ENCODE measurements at places on chromosomes 3 and 15. TPM values are rescaled to one million over a fixed set of nuclear protein-coding genes. Genes with fewer than 3 reads are reported as not detected.
A peak's percentile ranks its signal among the peaks of the same experiment; 100 is the strongest.

DNA sequence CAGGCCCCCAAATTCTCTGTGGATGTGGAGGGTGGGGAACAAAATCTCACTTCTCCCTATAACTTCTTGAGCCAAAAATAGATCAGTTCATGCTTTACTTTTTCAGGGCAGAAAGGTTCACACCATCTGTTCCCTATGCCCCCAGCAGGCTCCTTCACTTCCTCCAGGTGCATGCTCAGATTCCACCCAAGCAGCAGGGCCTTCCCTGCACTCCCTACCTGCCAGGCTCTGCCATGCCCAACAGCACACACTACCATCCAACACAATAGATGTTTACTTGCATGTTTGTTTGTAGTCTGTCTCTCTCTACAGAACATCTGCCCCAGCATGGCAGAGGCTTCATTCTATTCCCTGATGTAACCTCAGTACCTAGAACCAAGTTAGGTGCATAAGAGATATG lies 43.3 kb downstream of the GABRB3 start:
- DNase-seq: no peak

Gene LRRC15
- not detected for total RNA-seq

DNA sequence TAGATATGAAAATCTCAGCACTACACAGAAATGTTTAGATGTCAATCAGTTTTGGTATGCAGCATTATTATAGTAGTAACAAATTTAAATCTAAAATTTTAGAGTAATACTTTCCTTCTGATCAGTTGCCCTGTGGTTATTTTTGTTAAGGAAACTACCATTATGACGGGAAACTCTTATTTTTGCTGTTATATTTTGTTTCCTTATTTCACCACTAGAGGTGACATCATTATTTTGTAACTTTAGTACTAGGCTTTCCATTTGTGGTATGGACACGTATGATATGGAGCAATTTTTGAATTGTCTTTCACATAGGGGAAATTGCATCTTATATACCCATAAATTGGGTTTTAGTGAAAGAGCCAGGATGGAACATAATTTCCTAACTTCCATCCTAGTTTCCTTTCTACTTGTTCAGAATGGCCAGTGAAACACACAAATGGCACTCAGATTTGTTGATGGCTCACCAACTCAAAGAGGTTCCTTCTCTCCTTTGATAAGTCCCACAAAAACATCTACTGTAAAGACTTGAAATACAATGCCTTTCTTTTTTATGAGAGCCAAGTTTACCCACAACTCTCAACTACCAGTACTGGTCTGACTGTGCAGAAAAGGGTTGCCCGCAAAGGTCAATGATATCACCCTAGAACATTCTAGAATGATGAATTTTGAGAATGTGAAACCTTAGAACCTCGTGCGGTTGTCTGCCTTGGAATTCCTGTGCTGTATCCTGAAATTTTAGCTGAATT lies 19.4 kb upstream of the PPP4R2 start:
- no peak for DNase-seq

- DNase-seq: peak; percentile 92
Measured at GRCh38 chr15:98548139-98548971, 100.0 kb upstream of the IGF1R start.

- DNase-seq: no peak
Measured at GRCh38 chr3:121531269-121531668, 14.5 kb downstream of the POLQ start.

Gene DPPA2
- 9.3 TPM for total RNA-seq

- DNase-seq: no peak
Measured at GRCh38 chr3:11410564-11410963, 138.4 kb downstream of the ATG7 start.

Gene IP6K2
- 94.1 TPM for total RNA-seq

GRCh38 chr3:187719628-187720336 lies 17.4 kb upstream of the RTP2 start:
- DNase-seq: no peak

GRCh38 chr15:88190232-88190631 lies 66.3 kb downstream of the NTRK3 start:
- no peak for DNase-seq

Gene SERPINI2
- total RNA-seq: 2.5 TPM

- peak; percentile 79 for DNase-seq
Measured at GRCh38 chr3:195001961-195002861, 268.7 kb downstream of the XXYLT1 start.

DNA sequence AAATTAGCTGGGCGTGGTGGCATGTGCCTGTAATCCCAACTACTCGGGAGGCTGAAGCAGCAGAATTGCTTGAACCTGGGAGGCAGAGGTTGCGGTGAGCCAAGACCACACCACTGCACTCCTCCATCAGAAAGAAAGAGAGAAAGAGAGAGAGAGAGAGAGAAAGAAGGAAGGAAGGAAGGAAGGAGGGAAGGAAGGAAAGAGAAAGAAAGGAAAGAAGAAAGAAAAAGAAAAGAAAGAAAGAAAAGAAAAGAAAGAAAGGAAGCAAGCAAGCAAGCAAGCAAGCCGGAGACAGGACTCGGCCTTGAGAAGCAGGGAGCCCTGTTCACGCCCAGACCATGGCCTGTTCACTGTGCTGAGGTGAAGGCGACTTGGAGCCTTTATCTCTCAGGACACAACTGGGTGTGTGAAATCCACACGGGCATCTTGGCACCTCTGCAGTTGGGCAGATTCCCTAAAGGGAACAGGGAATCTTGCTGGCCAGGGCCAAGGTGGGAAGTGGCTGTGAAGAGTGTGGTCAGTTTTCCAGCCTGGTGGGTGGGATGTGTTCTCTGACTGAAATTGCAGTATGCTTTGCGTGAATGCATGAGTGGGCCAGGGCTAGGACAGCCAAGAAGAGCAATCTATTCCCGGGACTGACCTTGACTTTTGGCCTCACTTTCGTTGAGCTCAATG lies 90.3 kb downstream of the CORO2B start:
- DNase-seq: no peak

DNA sequence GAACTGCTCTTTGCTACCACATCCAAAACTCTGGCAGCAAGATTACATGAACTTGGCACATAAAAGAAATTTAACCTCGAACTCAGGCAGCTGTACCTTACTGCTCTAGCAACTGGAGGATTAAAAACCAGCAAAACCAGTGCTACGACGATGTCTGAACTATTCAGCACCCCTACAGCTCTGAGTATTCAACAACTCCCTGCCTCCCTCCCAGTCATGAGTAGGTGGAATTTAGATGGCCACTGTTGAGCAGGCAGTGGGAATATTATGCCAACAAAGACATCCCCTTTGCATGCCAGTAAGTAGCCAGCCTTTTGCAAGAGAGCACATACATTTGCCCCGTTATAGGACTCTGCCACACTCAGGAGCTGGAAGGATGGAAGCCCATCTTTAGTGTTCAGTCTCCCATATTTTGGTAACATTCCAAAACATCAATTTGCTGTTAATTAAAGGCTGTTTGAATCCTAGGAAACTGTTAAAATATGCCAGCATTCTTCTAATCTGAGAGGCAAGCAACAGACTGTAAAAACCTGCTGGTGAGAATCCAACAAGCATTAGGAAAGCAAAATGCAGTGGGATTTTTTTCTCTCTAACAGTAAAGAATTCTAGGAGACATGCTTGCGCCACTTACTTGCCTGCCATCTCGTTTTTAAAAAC lies 85.4 kb downstream of the ZNF385D start:
- peak; percentile 63 for DNase-seq

DNA sequence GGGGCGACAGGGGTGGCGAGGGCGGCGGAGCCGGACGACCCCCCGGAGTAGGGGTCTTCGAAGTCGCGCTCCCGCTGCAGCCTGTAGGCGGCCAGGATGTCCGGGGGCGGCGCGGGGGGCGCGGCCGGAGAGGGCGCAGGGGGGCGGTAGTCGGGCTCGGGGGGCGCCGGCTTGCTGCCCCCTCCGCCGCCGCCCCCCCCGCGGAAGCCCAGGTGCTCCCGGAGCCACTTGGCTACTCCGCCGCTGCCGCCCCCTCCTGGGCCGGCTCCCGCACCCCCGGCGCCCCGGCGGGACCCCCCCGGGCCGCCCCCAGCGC lies 230 bp downstream of the SHF start:
- no peak for DNase-seq

- peak; percentile 52 for DNase-seq
Measured at GRCh38 chr3:55441499-55441898, 45.6 kb downstream of the WNT5A start.

Gene TERB2
- total RNA-seq: not detected

- no peak for DNase-seq
Measured at GRCh38 chr15:66459818-66460615, 37.5 kb downstream of the SNAPC5 start.

DNA sequence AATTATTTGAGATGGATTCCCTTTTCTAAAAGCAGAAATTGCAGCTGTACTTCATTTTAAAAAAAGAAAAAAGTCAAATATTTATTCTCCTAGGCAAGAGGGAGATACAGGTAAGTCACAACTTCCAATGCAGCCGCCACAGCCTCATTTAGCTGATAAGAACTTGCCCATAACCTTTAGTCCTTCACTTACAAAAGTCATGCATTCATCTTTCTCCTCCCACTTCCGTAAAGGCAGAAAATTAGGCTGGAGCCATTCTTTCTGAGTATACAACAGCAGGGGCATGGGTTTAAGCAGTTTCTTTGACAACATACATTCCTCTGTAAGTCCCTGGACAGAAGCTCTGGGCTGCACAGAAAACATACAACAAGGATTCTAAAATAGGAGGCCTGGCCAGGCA lies 4.3 kb downstream of the SUCLG2 start:
- no peak for DNase-seq

DNA sequence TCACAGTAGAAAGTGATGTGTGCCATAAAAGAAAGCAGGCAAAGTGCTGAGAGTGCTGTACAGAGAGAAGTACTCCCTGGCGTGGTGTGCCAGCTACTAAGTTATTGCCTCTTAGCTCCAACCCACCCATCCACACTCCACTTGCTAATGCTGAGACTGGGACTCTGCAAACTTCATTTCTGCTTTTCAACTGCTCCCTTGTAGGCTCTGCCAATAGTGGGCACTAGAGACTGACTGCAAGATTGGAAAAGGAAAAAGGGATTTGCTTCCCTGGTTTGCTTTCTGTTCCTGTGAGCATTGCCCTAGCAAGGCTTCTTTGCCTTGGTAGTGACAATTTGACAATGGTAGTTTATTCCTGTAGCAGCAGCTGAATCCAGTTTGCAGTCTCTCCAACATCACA lies 56.5 kb upstream of the TMEM108 start:
- peak; percentile 18 for DNase-seq

DNA sequence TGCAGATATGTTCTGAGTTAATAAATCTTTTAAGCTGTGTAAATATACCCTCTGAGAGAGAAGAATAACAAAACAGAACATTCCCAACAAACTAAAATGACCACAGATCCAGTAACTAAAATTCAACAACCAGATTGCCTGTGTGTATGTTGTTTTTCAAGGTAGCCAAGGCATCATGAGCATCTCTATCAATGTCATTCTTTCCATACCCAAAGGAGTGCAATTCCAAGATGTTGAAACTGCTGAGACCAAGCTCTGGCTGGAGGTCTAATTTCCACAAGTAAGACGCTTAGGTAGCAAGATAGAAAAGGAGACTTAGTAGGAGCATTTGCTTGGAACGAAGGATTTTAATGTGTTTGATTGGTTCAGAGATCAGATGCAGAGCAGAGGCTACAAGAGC lies 276.3 kb downstream of the RBMS3 start:
- DNase-seq: no peak

DNA sequence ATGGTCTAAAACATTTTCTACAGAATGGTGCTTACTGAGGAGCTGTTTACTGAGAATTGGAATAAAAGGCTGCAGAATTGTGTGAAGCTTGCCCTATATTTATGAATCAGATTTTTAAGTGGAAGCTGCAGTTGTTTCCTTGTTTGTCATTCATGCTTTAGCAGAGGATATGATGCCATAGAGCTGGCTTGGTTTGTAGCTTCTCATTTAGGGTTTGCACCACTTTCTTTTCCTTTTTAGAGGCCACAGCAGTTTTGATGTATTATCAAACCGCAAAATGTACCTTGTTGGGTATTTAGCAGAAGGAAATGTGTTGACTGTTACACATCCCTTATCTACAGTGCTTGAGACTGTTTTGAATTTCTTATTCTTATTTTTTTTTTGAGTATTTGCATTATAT lies 66.2 kb downstream of the RASA2 start:
- DNase-seq: no peak

Gene ASB14
- not detected for total RNA-seq

All from GM23338 (cell line).